Left cardiac atrium (tissue), 4 donors: ENCODE measurements at places on chromosomes 7 and 10. TPM values are rescaled to one million over a fixed set of nuclear protein-coding genes. Genes with fewer than 3 reads are reported as not detected.

CLCN1 gene
- total RNA-seq: not detected

HMX2 gene
- total RNA-seq: not detected

OR13A1 gene
- total RNA-seq: not detected

DNA sequence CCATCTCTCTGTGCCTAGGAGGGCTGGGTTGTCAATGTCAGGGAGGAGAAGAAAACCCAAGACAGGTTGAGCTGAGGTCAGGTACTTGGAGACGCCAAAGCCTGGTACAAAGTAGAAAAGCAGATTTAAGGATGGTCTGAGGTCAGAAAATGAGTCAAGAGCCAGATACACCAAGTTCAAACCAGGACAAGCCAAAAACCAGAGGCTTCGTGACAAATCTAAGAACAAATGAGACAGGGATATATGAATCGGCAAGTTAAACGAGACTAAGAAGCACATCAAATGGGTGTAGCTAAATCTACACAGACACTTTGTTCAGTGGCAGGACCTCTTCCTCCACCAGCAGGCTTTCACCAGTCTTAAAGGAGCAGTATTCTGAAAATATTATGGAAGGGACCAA, 34.2 kb downstream of the C7orf33 start:
- no peak for DNase-seq

DNA sequence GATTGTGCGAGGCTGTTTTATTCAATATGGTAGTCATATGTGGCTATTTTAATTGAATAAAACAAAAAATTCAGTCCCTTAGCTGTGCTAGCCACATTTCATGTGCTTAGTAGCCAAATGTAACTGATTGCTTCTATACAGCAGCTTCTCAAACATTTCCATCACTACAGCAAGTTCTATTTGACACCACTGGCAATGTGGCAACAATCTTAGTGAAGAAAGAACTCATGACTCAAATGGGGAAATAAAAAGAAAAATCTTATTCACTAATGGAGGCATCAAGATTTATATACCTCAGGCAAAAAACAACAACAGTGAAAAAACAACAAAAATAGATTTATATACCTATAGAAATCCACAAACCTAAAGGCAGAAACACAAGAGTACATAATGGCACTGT, 17.9 kb downstream of the SEM1 start:
- no peak for DNase-seq
